Liver (tissue), 10 donors: ENCODE measurements at places on chromosomes 6 and 20. TPM values are rescaled to one million over a fixed set of nuclear protein-coding genes. Genes with fewer than 3 reads are reported as not detected.

DNA sequence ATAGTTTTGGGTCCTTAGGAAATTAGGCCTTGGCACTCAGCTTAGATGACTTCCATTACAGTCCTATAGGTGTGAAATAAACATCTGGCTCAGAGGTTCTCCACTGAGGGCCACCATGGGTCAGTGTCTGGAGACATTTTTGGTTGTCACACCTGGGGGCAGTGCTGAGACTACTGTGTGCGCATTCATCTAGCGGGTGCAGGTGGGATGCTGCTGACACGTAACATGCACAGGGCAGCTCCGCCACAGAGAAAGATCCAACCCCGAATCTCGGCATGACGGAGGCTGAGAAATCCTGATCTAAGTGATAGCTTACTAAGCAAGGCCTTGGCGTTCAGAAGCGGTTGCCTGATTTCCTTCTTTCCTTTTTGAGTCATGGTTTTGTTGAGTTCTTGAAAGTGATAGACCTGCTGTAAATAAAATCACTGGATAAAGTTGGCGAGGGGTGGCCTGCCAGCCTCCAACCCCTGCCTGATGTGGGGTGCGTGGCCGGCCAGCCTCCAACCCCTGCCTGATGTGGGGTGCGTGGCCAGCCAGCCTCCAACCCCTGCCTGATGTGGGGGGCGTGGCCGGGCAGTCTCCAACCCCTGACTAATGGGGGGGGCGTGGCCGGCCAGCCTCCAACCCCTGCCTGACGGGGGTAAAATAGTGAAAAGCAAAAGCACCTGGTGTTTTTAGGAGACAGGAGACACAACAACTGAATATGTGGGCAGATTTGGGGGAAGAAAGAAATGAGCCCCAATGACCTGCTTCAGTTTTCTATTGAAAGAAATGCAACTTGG lies 158.1 kb downstream of the CDH26 start:
- no peak for DNase-seq

The SRSF12 gene
- 0.17 TPM for total RNA-seq

DNA sequence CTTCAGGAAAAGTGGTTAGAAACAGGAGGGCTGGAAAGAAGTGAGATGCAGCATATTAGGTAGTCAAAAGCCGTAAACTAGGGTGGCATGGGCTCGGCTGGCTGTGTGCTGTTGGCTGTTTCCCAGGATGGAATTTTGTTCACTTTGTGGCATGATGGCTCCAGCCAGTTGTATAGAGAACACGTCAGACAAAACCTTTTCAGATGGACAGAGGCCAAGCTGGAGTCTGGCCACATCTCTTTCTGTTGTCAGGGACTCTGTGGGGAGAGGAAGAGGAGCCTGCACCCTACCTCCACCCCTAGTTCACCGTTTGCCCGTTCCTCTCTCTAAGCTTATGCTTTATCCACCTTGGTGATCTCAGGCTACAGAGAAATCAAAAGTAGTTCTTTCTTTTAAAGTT lies 22.0 kb downstream of the C6orf89 start:
- DNase-seq: no peak

DNA sequence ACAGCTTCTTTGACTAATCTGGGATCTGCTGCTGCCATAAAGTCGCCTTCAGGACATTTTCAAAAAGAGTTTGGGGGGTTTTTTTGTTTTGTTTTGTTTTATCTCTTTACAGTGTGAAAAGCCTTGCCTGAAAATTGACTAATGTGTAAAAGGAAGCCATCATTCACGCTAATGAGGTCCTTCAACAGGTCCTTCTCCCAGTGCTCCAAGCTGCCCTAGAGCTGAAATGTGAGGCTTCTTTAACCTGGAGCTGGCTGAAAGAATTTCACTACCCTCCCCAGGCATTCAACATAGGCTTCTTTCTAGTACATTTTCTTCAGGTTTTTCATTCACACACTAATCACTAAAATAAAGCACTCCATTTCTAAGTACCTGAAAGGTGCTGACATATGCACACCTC lies 145.1 kb upstream of the PRDM1 start:
- DNase-seq: no peak

GRCh38 chr20:57655809-57656155 lies 35.6 kb upstream of the ZBP1 start:
- no peak for DNase-seq

DNA sequence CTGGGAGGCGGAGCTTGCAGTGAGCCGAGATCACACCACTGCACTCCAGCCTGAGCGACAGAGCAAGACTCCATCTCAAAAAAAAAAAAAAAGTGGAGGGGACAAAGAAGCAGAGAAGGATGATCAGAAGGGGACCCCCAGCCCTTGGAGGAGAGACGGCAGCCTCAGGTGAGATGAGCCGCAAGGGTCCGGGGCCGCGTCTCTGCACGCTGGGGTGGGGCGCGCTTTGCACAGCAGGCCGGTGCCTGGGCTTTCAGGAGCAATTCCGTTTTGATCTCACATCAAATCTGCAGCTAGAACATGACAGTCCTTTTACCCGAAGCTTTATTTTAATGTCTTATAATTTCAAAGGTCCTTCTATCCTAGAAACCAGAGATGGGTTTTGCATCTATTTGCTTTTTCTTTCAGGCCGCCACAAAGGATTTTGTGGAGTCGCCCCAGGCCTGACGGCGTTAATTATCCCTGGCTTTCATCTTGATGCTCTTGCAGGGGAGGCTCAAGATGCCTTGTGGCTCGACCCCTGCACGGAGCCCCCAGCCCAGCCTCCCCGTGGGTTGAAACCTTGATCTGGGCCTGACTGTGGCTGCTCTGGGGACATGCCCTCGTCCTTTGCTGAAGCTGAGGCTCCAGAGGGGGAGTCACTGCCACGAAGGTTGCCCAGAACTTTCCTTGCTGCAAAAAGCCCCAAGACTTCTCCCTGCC lies 17.3 kb downstream of the HRH3 start:
- no peak for DNase-seq

GRCh38 chr6:152848919-152849318 lies 98.3 kb downstream of the VIP start:
- no peak for DNase-seq

- DNase-seq: no peak
These were observed 137.6 kb downstream of the RNGTT start for GRCh38 chr6:88825856-88826255.

- DNase-seq: no peak
These were observed 263.2 kb upstream of the NT5E start for GRCh38 chr6:85186546-85187175.

GRCh38 chr6:130223508-130223907 lies 757 bp upstream of the SAMD3 start:
- DNase-seq: peak; percentile 45

DNA sequence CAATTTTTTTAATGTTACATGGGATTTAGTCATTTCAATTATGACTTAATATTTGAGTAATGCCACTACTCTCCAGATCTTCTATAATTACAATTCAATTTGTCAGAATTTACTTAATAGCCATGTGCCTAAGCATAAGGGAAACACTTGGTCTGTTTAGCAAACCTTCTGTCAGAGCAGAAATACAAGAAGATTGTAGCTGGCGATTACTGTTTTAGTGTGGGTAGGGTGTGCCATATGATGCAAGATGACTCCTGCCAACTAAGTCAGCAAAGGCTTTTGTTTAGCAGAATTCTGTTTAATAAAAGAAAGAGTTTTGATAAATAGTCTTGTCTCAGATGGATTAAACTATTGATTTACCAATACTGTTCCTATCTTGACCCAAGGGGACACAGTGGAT lies 455.4 kb downstream of the RNF144B start:
- no peak for DNase-seq

The FBXO30 gene
- total RNA-seq: 5.4 TPM

The KCNG1 gene
- total RNA-seq: 0.14 TPM

DNA sequence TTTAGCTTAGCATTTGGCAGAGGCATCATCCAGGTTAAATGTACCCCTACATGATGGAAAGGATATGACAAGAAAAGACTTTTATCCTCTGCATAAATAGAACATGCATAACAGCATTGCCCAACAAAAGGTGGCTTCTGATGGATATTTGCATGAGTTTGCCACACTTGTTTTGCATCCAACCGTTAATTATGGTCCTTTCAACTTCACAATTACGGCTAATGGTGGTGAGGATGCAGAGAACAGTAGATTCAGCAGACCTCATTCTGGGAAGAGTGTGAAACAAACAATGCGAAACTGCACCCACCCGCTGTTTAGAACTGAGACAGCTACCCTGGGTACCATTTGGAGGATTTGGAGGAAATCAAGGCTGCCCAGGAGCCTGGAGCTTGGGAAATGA lies 690.9 kb upstream of the CHD6 start:
- DNase-seq: no peak

DNA sequence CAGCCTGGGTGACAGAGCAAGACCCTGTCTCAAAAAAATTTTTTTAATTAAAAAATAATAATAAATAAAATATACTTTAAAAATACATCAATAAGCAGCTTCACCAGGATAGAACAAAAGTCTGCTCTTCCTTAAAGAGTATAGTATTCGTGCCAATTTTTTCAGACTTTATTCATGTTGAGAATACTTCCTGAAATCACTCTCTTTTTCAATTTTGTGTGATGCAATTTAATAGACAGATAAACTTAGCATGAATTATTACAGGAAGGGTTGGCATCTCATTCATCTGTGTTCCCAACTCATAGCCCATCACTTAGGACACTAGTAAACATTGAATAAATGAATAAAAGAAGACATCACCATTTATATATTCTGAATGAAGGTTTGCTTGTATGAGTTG lies 52.4 kb downstream of the IPCEF1 start:
- DNase-seq: no peak

The FITM2 gene
- 3.3 TPM for total RNA-seq

The NFATC2 gene
- 3.5 TPM for total RNA-seq

DNA sequence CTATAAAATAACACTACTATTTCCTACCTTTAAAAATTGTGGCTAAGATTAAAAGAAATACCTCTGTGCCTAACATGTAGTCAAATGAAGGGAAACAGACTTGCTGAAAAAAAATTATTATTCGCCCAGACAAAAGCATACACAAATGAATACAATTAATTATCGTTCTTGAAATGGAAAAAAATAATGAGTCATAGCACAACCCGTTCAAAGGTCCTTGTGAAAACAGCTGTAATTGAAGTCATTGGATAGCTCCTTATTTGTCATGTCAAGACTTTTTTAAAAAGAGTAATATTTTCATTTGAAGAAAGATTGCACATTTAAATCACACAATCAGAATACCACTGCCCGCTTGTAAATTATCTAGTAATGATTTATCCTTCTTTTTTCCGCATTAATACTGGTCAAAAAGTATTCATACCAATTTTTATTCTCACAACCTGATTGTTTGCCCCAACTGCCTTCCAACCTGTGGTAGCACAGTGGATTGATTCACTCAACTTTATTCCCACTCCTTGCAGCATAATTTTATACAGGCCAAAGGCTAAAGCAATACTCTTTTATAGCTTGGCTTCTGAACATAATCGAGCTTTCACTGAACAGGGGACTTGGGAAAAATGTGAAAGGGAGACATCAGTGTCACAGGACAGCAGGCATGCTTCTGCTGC lies 655.2 kb upstream of the MAP3K7 start:
- DNase-seq: no peak

The OR14J1 gene
- not detected for total RNA-seq

The EYA4 gene
- 0.50 TPM for total RNA-seq

DNA sequence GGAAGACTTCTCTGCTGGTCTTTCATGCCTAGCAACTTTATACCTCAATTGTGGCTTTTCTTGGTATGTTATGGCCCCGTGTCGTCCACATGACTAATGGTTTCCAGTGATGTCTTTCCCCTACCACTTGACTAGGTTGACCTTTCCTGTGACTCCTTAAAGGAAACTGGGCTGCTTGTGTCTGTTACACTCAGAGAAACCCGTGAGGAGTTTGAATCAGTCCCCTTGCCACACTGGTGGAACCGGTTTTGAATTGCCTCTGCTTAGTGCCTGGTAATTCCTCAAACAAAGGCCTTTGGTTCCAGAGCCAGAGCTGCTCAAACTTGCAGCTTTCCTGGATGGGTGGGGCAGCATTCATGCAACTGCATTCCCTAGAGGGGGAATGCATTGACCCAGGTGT lies 21.9 kb downstream of the ECT2L start:
- no peak for DNase-seq

The FLRT3 gene
- 29.7 TPM for total RNA-seq

GRCh38 chr6:21299216-21299615 lies 294.3 kb upstream of the SOX4 start:
- DNase-seq: no peak

GRCh38 chr6:26355366-26355765 lies 9.6 kb upstream of the BTN3A2 start:
- no peak for DNase-seq

DNA sequence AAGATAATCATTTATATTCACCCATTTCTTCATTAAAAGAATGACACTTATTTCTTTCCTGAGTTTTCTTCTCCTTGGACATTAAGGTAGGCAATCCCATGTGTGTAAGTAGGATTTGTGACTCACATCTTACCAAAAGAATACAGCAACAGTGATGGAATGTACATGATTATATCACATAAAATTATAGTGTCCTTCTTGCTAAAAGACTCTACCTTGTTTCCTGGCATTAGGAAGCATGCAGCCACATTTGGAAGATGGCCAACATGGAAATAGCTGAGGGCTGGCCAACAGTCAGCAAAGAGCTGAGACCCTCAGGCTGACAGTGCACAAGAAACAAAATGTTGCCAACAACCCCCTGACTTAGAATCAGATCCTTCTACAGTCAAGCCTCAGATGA lies 327.9 kb upstream of the MARCKS start:
- no peak for DNase-seq

The C6orf52 gene
- not detected for total RNA-seq

GRCh38 chr6:52858416-52858815 lies 17.8 kb upstream of the GSTA5 start:
- no peak for DNase-seq

DNA sequence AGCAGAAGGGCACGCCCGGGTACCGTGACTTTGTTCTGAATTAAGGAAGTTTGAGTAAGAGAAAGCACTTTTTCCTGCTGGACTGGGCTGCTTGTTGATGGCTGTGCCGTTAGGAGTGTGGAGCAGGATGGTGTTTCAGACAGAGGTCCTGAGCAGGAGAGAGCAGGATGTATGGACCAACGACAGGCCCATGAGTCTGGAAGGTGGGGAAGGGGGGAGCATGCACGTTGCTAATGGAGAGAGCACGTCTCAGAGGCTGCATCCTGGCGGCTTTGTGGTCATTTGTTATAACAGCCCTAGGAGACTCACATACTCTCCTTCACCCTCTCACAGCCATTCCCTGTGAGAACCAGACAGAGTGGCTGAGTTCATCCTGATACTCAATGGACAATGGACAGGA lies 56.8 kb downstream of the PHACTR3 start:
- peak; percentile 1 for DNase-seq

DNA sequence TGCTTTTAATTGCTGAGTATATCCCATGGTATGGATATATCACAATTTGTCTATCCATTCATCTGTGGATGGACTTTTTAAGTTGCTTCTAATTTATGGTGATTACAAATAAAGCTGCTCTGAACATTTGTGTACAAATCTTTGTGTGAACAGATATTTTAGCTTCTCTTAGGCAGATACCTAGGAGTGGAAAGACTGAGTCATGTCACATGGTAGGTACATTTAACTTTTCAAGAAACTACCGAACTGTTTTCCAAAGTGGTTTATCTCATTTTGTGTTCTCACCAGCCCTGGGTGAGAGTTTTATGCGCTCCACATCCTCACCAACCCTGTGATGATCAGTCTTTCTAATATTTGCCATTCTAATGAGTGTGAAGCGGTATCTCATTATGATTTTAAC lies 31.0 kb upstream of the ZNFX1 start:
- no peak for DNase-seq

GRCh38 chr6:157779705-157780604 lies 43.1 kb upstream of the SNX9 start:
- DNase-seq: no peak

- DNase-seq: no peak
These were observed 41.8 kb downstream of the SLC22A23 start for GRCh38 chr6:3415082-3415453.
